Activated CD4-positive, CD25-positive, alpha-beta regulatory T cell (primary cell): ENCODE measurements at places on chromosomes 5 and 9.

DNA sequence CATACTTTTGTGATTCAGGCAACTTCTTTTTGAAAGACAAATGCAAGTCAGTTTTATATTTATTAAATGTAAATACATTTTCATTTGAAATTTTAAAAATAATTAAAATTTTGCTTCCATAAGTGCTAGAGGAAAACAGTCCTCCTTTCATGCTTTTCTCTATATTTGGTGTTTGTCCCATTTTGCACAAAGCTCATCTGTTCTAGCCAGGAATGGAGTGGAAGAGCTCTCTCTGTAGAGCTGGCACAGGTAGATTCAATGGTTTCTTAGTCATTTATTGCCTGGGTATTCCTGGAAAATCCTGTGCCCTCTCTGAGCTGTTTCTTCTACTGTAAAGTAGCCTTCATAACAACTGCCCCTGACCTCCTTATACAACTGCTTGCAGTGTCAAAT is 267.6 kb upstream of the HAPLN1 start:
- no peak for DNase-seq

DNA sequence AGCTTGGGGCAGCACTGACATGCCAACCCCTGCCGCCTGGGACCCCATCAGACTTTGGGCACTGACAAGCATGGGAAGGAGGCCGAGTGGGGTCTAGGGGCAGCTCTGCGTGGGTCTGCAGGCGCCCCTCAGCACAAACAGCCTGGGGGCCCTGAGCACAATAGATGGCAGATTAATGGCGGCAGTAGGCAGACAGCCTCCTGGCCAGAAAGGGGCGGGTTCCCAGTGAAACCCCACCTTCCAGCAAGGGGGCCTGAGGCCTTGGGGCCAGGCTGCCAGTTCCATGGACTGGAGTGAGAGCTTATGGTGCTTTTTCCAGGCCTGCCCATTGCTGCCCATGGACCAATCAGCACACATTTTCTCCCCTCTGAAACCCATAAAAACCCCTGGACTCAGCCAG is 2031.2 kb downstream of the EFNA5 start:
- no peak for DNase-seq

DNA sequence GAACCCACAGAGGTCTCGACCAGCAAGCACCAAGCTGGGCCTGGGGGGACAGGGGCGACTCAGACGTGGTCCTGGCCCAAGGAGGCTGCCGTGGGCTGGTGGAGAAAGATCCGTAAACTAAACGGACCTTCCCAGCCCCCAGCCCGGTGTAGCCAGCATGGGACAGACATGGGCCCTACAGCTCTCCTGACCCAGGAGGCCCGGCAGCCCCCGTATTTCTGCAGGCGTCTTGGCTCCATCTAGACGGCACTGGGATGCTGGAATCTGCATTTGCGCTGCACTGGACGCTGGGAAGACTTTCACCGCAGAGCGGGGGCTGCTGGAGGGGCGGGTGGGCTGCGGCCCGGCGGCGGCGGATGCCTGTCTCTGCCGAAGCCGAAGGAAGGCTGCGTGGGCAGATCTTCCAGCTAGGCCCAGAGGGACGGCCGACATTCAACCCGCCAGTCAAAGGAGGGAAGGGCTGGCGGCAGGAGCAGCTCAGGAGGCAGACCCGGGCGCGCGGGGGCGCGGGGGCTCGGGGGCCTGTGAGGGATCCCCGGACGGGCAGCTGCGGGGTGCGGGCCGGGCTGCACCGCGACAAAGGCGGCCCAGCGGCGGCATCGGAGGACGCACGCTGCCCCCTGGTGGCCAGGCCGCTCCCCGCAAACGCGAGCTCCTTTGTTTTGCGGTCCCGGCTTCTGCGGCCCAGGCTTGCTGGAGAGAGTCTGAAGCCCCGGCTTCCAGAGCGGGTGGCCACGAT is 266.2 kb downstream of the NSG2 start:
- DNase-seq: peak; percentile 14

- no peak for DNase-seq
These were observed 4.6 kb upstream of the DND1 start for GRCh38 chr5:140677947-140678346.

DNA sequence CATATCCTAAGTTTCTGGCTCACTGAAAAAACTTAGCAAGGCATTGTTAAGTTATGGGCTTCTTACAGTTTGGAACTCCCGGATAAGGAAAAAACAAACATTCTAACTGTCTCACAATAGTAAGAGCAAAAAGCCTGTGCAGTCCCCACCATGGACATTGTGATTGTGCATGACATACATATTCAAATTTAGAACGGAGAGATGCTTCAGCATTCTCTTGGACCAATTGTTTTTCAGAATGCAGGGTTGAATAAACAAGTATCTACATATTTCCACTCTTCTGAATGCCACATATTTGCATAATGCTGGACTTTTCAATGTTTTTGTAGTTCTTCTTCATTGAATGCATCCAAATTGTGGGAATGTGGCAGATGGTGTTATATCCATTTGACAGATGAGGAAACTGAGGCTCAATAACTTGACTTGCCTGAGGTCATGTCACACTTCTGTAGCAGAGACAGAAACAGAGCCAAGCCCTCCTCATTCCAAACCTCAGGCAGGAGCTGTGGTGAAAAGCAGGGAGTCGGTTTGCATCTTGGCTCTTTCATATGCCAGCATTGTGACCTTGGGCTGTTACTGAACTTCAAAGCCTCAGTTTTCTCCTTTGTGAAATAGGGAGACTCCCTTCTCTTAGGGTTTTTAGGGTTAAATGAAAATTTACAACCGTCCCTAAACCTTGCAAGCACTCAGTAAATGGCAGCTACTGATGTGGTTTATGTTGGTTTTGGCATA is 95.1 kb downstream of the IQGAP2 start:
- DNase-seq: no peak

DNA sequence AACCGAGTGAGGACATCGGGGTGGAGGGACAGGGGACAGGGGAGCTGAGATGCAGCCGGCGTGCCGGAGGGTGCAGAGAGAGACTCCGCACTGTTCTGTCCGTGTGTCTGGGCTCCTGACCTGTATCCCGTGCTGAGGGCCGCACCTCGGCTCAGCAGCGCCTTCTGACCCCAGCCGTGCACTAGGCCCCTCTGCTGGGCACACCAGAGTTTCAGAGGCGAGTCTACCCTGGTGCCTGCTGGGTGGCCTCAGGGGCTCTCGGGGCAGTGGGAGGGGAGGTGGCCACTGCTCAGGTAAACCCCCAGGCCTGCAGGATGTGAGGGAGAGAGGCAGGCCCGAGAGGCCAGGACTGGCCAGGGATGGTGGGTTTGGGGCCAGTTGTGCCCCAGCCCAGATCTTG is 100.2 kb downstream of the RXRA start:
- no peak for DNase-seq

DNA sequence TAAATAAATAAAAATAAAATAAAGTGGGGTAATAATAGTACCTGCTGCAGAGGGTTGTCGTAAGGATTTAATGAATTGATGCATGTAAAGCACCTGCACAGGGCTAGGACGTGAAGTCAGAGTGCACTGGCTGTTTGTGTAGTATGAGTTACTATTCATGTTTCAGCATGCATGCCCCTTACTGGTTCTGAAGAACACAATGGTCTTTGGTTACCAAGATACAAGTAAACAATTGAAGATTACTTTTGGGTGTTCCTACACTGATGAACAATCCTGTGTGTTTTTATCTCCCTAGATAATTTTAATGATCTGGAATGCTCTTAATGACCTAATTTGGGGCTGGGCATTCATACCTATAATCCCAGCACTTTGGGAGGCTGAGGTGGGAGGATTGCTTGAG is 23.2 kb upstream of the PRRC2B start:
- DNase-seq: no peak

DNA sequence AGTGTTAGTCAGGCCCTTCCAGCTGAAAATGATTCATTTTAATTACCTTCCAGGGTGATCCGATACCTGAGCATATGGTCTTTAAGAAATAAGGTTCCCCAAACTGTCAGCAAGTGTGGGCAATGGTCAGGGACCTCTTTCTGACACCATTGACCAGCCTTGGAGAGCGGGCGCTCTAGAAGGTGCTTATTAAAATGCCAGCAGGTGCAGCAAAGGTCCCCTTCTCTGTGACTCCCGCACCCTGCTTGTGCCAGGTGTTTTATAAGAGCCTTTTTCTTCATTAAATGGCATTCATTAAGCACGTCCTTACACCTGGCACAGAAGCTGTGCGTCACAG is 85.3 kb downstream of the MVB12B start:
- DNase-seq: no peak

DNA sequence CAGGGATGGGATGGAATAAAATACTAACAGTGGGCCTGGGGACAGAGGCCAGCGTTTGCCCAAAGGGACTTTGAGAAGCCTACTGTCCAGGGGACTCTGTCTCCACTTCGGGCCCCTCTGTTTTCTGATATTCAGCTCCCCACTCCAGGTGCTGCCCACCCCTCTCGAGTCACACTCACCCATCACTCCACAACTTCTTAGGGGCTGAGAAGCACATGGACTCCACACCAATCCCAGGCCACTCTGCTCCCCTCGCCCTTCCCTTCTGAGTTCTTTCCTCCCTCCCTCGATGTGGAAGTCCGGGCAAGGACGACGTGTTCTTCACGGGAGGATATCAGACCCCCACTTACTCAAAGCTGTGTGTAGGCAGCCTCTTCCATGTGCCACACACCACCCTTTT is 124.5 kb downstream of the BARX1 start:
- DNase-seq: no peak

DNA sequence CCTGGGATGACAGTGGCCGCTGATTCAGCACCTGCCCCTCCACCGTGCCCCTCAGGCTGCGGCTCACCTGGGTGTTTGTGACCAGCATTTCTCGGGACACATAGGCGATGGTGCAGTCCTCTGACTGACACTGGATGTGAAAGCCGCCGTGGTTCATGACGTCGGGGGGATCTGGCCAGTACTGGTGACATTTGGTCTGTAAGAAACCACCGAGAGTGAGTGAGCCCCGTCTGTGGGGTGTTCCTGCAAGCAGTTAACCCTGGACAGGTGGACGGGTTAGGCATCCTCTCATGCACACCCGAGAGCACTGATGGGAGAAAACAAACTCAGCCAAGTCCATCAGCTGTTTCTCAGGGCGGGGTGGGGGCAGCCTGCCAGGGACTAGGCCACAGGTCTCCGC is 62.5 kb upstream of the EPB41L4B start:
- no peak for DNase-seq

DNA sequence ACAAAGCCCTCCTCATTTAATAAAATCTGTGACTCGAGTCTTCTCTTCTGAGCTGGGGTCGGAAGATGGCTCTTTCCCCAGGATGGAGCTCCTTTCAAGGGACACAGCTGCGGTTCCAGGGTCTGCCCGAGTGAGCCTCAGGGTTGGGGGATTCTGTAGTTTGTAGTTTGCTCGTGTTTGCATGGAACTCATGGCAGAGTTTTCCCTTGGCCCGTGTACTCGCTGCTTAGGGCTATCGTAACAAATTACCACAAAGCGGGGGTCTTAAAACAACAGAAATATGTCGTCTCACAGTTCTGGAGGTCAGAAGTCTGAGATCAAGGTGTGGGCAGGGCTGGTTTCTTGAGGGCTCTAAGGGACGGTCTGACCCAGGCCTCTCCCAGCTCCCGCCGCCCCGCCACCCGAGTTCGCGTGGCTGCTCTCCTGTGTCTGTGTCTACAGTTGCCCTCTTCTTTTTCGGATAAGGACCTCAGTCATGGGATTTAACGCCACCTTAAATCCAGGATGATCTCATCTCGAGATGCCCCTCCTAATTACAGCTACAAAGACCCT is 13.9 kb upstream of the LPCAT1 start:
- DNase-seq: no peak

DNA sequence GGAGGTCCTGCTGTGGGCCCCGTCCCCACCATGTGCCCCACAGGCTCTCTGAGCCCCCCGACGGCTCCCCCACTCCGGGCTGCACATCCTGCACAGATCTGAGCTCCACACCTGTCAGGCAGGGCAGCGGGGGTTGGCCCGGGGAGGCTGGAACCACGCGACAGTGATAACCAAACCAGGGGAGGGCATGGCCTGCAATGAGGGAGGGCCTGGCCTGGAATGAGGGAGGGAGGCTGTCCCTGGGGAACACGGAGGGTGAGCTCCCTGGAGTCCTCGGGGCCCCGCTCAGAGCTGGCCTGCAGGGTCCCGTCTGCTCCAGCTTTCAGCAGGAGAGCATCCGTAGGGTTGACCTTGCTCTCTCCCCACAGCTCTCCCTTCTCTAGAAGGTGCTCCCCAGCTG is 30.5 kb downstream of the SLC9A3 start:
- no peak for DNase-seq
